ENCODE measurements at places on chromosomes 5 and 9.

GRCh38 chr5:943918-944620, 51.4 kb downstream of the TRIP13 start:
- DNase-seq: no peak

DNA sequence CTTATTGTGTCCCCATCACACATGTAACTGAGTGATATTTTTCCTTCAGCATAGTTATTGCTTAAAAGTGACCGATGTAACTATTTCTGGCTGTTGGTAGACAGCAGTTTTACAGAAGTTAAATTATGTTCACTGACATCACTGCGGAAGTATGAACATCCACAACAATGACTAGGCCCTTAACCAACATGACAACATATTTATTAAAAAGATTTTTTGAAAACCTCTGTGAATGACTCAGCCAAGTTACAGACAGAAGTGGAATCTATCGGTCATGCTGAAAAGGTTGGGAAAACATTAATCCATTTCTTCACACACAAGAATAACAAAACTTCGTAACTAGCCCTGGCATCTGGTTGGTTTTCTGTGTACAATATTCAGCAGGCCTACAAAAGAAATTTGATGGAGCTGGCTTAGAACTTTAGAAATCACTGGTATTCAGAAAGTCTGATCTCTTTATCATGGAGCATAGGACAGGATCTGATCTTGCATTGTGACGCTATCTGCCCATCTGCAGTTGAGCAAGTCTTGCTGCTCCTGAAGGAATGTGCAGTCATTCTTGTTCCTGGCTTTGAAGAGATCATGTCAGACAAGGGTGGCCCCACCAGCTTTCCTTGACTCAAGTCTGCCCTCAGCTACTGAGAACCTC, 6.5 kb downstream of the GLIS3 start:
- no peak for DNase-seq

- peak; percentile 54 for DNase-seq
Observed at GRCh38 chr5:154446195-154447088, 645 bp downstream of the SAP30L start.

DNA sequence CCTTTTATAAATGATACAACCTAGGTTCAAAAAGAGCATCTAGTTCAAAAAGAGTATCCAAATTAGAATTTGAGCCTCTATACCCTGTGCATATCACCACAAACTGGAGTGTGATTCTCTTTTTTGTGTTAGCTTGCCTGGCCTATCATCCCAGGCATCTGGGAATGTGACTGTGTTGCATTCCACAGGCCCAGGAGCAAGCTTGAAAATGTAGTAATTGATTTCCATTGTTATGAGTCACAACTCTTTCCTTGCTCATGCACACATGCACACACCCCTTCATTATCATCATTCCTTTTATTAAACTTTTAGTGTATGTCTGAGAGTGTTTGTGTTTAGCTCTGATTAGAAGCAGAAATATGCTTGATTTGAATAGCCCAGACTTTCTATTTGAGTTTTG, 75.2 kb downstream of the FCHO2 start:
- no peak for DNase-seq

GRCh38 chr9:130765137-130766020, 69.7 kb upstream of the ABL1 start:
- no peak for DNase-seq

GRCh38 chr5:149735066-149735465, 5.0 kb downstream of the PPARGC1B start:
- no peak for DNase-seq

GRCh38 chr9:98328770-98329169, 73.3 kb upstream of the TBC1D2 start:
- no peak for DNase-seq

- DNase-seq: no peak
Observed at GRCh38 chr9:112013266-112013665, 116.7 kb downstream of the UGCG start.

DNA sequence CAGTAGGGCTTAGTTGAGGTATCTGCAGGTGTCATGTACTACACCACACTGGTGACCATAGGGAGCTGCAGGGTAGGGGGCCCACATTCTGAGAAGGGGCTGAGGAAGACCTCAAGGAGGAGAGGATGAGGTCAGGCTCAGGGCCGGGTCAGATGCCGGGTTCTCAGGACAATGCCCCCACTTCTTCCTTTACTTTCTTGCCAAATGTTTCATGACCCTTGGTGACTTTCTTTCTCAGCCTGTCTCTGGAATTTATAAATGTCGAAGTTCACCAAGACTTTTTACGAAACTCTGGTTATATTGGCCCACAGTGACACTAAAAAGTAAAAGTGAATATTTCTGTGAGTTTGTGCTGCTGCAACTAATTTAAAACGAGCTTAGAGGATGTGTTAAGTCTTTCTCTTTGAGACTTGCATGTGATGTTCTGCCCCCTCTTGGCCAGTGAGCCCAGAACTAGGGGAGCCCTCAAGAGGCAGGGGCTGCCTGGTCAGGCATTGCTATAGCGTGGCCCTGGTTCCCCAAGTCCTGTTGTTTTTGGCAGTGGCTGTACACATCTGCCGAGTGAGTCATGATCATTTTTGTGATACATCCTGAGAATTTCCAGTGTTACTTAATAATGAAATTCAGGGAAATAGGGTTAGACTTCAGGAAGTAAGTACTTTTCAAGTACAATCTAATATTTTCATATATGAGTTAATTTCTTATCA, 11.2 kb downstream of the ACO1 start:
- no peak for DNase-seq
